ENCODE measurements at places on chromosomes 16 and 17.

- no peak for DNase-seq
These were observed 58.8 kb upstream of the MAF start for GRCh38 chr16:79659344-79659743.

DNA sequence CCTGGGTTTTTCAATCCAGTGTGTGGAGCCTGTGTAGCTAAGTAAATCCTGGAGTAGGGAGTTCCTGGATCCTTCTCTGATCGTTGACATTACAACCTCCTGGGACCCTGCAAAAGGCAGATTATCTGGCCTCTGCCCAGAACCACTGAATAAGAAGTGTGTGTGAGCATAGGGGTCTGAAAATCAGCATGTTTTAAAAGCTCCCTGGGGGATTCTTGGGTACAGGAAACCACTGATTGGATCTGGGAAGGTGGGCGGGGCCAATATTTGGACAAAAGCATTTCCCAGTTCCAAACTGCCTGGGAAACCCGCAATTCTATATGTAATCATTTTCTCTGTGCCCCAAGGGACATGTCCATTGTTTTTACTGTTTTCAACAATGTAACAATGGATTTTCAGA is 27.2 kb upstream of the BEAN1 start:
- DNase-seq: no peak

GRCh38 chr16:17444658-17445057 is 26.1 kb downstream of the XYLT1 start:
- no peak for DNase-seq

DNA sequence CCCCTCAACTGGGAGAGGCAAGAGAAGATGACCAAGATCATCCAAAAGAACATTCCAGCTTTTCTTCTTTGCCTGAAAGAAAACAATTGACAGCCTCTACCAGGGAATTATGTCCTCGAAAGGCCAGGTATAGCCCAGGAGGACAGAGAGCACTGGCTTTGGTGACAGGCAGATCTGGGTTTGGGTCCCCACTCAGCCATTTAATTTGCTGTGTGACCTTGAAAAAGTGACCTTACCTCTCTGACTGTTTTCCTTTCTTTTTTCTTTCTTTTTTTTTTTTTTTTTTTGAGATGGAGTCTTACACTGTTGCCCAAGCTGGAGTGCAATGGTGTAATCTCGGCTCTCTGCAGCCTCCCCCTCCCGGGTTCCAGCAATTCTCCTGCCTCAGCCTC is 27.7 kb upstream of the KIFC3 start:
- no peak for DNase-seq

DNA sequence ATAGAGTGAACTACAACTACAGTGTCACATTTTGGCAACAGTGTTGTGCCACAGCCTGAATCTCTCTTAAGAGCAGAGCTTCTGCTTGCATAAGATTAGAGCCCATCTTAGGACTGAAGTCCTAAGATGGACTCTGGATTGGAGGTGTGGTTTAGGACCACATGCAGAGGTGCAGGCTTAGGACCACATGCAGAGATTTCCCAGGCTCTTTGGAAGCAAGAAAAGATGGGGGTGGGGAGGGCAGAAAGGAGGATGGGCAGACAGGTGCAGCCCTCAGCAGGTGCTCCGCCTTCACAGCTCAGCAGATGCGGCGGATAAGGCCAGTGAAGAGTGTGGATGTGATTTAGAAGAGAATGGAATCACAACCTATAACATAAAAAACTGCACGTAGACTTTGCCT is 128.7 kb downstream of the TANGO6 start:
- DNase-seq: no peak

DNA sequence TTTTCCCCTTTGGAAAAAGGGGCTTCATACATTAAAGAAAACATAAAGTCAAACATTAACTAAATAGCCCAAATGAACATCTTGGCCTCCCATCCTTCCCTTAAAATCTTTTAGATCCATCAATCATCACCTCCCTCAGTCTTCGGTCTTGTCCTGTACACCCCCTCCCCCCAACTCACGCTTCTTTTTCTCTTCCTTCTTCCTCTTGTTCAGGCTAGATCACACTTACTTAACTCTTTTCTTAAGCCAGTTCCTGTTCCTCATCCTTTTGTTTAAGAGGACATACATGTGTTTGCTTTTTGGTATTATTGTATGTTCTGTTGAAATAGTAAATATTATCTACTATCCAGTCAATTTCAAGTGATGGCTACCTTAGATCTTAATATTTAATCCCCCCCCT is 5.5 kb downstream of the MFSD6L start:
- no peak for DNase-seq

Measured in effector CD8-positive, alpha-beta T cell (primary cell).